ENCODE measurements at places on chromosomes 6 and 20.

- DNase-seq: no peak
- no peaks in the 10 kb centered on the region for H3K27me3 ChIP-seq
Observed at GRCh38 chr20:63695424-63696305, 787 bp upstream of the TNFRSF6B start.

- H3K4me3 ChIP-seq: no peak overlapping the region
- H3K36me3 ChIP-seq: no peaks in the 10 kb centered on the region
- no peak for DNase-seq
- H3K4me1 ChIP-seq: no peaks in the 10 kb centered on the region
Observed at GRCh38 chr6:48757661-48758060, 646.7 kb upstream of the PTCHD4 start.

DNA sequence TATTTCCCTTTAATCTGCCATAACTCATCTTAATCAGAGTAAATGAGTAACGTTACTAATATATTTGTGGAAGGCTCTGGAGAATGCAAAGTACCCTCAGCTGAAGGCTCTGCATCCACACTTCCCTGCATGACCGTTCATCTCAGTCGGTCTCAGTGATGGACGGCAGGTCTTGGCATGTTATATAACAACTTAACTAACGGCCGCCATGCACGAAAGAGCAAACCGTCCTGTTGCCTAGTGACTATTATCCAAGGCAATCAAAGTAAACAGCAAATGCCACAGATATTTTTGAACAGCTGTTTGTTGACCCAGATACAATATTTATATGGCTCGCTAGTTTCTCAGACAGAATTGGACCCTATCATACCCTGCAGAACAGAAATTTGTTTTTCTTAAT lies 194.9 kb upstream of the SMLR1 start:
- H3K27ac ChIP-seq: no peak overlapping the region
- H3K36me3 ChIP-seq: no peaks in the 10 kb centered on the region
- H3K4me1 ChIP-seq: peaks cover 20% of the 10 kb centered on the region
- DNase-seq: peak; percentile 9
- no peak overlapping the region for H3K4me3 ChIP-seq

GRCh38 chr6:132259070-132259469 lies 142.2 kb downstream of the MOXD1 start:
- DNase-seq: no peak
- H3K27me3 ChIP-seq: no peaks in the 10 kb centered on the region
- no peak overlapping the region for H3K27ac ChIP-seq
- H3K4me3 ChIP-seq: no peak overlapping the region
- no peaks in the 10 kb centered on the region for H3K36me3 ChIP-seq
- no peaks in the 10 kb centered on the region for H3K4me1 ChIP-seq

GRCh38 chr6:6646859-6647258 lies 58.3 kb downstream of the LY86 start:
- no peak overlapping the region for H3K27ac ChIP-seq
- no peak overlapping the region for H3K4me3 ChIP-seq
- peaks cover 5% of the 10 kb centered on the region for H3K27me3 ChIP-seq
- H3K36me3 ChIP-seq: no peaks in the 10 kb centered on the region

GRCh38 chr20:25750220-25750764 lies 53.6 kb upstream of the ZNF337 start:
- H3K27me3 ChIP-seq: peaks cover 4% of the 10 kb centered on the region
- no peaks in the 10 kb centered on the region for H3K4me1 ChIP-seq
- no peak overlapping the region for H3K4me3 ChIP-seq
- no peak overlapping the region for H3K27ac ChIP-seq
- H3K36me3 ChIP-seq: no peaks in the 10 kb centered on the region

- peaks cover 27% of the 10 kb centered on the region for H3K36me3 ChIP-seq
- no peaks in the 10 kb centered on the region for H3K27me3 ChIP-seq
- H3K4me3 ChIP-seq: no peak overlapping the region
- peak overlapping the region; percentile 80 for H3K27ac ChIP-seq
- H3K4me1 ChIP-seq: peaks cover 42% of the 10 kb centered on the region
Observed at GRCh38 chr6:35601331-35602132, 87.2 kb downstream of the FKBP5 start.

DNA sequence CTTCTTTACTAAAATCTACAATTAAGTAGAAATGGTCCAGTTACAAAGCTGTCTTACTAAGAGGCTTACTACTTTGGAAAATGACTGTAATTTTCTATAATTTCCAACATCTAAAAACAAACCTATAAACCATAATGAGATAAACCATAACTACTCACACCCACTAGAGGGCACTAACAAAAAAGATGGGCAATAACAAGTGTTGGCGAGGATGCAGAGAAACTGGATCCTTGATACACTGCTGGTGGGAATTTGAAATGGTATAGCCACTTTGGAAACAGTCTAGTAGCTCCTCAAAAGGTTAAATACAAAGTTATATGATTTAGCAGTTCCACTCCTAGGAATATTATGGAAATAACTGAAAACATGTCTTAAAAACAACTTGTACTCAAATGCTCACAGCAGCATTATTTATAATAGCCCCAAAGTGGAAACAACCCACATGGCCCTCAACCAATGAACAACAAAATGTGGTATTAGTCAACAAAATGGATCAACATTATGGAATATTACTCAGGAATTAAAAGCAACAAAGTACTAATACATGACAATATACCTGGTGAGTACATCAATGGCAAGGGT lies 50.6 kb downstream of the GJA10 start:
- DNase-seq: no peak
- no peaks in the 10 kb centered on the region for H3K27me3 ChIP-seq
- H3K36me3 ChIP-seq: peaks cover 30% of the 10 kb centered on the region
- peaks cover 37% of the 10 kb centered on the region for H3K4me1 ChIP-seq
- no peak overlapping the region for H3K27ac ChIP-seq
- no peak overlapping the region for H3K4me3 ChIP-seq

- H3K4me3 ChIP-seq: no peak overlapping the region
- H3K27me3 ChIP-seq: peaks cover 6% of the 10 kb centered on the region
- H3K4me1 ChIP-seq: peaks cover 38% of the 10 kb centered on the region
- H3K36me3 ChIP-seq: no peaks in the 10 kb centered on the region
Observed at GRCh38 chr20:53681352-53682212, 87.9 kb upstream of the ZNF217 start.

DNA sequence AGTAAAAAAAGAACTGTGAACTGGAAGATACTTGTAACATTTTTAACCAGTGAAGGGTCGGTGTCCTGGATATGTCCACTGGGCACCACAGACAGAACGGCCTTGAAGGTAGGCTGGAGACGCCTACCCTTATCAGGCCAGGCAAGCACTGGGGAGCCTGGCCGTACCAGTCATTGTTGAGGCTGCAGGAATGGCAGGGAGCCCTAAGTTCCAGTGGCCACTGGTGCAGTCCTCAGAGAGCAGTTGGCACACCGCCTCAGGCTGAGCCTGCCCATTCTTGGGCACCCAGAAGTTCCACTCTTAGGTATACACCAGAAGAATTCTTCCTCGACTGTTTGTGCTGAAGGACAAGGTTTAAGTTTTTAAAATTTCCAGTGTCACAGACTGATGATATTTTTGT lies 20.5 kb downstream of the DNAJC5 start:
- peaks cover 31% of the 10 kb centered on the region for H3K4me1 ChIP-seq
- DNase-seq: no peak
- peaks cover 44% of the 10 kb centered on the region for H3K36me3 ChIP-seq
- no peak overlapping the region for H3K4me3 ChIP-seq

DNA sequence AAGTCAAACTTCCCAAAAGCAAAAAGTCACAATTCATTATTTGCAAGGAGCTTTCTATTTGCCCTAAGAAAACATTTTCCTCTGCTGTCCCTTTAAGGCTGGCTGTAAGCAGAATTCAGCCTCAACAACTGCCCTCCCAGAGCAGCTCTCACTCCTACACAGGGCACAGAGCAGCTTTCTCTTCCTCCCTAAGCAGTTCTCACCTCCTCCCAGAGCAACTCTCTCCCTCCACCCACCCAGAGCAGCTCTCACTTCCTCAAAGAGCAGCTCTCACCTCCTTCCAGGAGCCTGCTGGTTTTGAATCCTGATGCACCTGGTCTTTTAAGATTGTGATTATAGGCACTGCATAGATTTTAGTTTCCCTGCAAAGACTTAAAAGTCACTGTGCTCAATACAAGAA lies 120.6 kb upstream of the TMEM181 start:
- DNase-seq: no peak
- no peak overlapping the region for H3K4me3 ChIP-seq
- peaks cover 3% of the 10 kb centered on the region for H3K27me3 ChIP-seq
- peaks cover 40% of the 10 kb centered on the region for H3K36me3 ChIP-seq

DNA sequence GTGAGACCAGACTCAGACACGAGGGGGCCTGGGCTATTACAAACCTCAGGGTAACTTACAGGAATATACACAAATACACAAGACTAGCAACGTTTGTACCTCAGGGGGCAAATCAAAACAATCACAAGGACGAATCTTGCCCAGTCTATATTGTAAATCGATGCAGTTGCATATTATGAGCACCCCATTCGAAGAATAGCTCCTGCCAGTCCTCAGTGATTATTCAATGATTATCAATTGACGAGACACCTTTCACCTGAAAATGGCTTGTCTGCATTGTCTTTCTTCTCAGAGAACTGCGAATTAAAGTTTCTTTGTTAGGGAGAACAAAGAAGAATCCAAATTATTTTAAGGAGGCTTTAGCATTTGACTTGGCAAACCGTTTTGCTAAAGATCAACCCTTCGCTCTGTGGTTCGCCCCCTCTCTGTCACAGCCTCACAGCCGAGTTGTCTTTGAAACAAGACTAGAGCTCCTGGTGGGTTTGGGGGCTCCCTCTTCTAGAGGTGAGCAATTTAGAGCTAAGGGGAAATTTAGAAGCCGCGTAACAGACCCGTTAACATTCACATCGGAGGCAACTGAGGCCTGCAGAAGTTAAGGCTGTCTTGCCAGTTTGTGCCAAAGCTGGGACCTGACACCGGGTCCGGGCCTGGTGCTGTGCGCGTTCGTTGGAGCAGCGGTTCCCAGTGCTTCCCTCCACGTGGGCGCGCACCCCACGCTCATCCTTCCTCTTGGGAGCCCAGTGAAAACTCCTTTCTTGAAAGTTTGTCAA lies 24.9 kb upstream of the MAP3K7 start:
- peaks cover 12% of the 10 kb centered on the region for H3K4me1 ChIP-seq
- peak overlapping the region; percentile 88 for H3K4me3 ChIP-seq
- H3K36me3 ChIP-seq: no peaks in the 10 kb centered on the region
- H3K27me3 ChIP-seq: peaks cover 61% of the 10 kb centered on the region
- DNase-seq: peak; percentile 7
- no peak overlapping the region for H3K27ac ChIP-seq

DNA sequence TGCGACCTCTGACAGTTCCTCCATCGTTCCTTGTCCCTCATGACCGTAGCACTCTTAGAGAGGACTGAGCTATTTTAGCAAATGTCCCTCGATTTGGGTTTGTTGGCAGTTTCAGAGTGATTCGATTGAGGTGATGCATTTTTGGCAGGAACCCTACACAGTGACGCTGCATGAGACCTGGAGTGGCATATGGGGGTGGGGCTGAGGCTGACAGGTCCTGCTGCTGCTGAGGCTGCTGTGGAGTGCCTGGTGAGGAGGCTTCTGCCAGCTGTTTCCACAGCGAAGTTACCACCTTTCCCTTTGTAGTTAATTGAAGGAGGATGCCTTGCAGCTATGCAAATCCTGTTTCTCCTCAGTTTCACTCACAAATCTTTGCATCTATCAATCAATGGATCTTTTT lies 19.8 kb downstream of the PXDC1 start:
- peaks cover 13% of the 10 kb centered on the region for H3K27me3 ChIP-seq
- no peak overlapping the region for H3K4me3 ChIP-seq
- H3K27ac ChIP-seq: no peak overlapping the region
- peaks cover 25% of the 10 kb centered on the region for H3K36me3 ChIP-seq

- no peak overlapping the region for H3K27ac ChIP-seq
- H3K27me3 ChIP-seq: no peaks in the 10 kb centered on the region
- no peaks in the 10 kb centered on the region for H3K36me3 ChIP-seq
- no peak for DNase-seq
- no peak overlapping the region for H3K4me3 ChIP-seq
Observed at GRCh38 chr20:12113468-12114371, 196.0 kb downstream of the BTBD3 start.

GRCh38 chr20:10357061-10357708 lies 76.8 kb downstream of the MKKS start:
- peaks cover 4% of the 10 kb centered on the region for H3K27me3 ChIP-seq
- peak overlapping the region; percentile 3 for H3K27ac ChIP-seq
- peaks cover 13% of the 10 kb centered on the region for H3K4me1 ChIP-seq
- no peak for DNase-seq
- no peaks in the 10 kb centered on the region for H3K36me3 ChIP-seq

- DNase-seq: no peak
- H3K4me3 ChIP-seq: no peak overlapping the region
- H3K27me3 ChIP-seq: peaks cover 17% of the 10 kb centered on the region
- peaks cover 22% of the 10 kb centered on the region for H3K4me1 ChIP-seq
- H3K36me3 ChIP-seq: peaks cover 14% of the 10 kb centered on the region
Observed at GRCh38 chr6:16402581-16402900, 164.2 kb downstream of the GMPR start.

GRCh38 chr6:108712946-108713345 lies 135.3 kb upstream of the ARMC2 start:
- no peak for DNase-seq
- H3K4me3 ChIP-seq: no peak overlapping the region
- peaks cover 40% of the 10 kb centered on the region for H3K4me1 ChIP-seq
- no peak overlapping the region for H3K27ac ChIP-seq

DNA sequence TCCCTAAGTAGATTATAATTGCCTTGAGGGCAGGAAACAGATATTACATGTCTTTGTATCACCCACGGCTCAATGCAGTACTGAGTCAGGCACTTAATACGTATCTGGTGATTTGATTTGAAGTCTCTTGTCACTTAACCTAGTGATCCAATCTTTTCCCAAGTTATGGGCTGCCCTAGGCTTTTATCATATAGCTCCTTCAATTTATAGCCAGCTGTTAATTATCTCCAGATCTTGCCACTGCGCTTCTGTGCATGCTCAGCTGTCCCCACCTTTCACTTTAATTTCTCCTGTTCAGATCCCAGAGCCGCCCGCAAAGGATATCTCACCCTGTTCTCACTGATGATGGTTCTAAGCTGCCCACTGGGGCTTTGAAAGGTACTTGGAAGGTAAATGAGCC lies 41.9 kb downstream of the SNHG17 start:
- H3K4me3 ChIP-seq: no peak overlapping the region
- no peaks in the 10 kb centered on the region for H3K36me3 ChIP-seq
- H3K4me1 ChIP-seq: peaks cover 13% of the 10 kb centered on the region
- DNase-seq: no peak
- H3K27ac ChIP-seq: no peak overlapping the region

DNA sequence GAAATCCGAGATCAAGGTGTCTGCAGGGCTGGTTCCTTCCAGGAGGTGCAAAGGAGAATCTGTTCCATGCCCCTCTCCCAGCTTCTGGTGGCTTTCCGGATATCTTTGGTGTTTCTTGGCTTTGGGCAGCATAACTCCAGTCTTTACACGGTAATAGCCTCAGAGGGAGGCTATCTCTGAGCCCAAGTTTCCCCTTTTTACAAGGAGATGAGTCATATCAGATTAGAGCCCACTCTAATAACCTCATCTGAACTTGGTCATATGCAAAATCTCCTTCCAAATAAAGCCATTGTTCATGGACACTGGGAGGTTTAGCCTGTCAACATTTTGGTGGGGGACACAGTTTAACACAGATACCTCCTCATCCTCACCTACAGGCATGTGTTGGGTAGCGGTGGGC lies 213.7 kb downstream of the ATXN1 start:
- DNase-seq: no peak
- H3K4me1 ChIP-seq: peaks cover 31% of the 10 kb centered on the region
- no peaks in the 10 kb centered on the region for H3K36me3 ChIP-seq
- H3K27ac ChIP-seq: no peak overlapping the region
- no peak overlapping the region for H3K4me3 ChIP-seq
- H3K27me3 ChIP-seq: peaks cover 5% of the 10 kb centered on the region

- no peak overlapping the region for H3K27ac ChIP-seq
- H3K27me3 ChIP-seq: no peaks in the 10 kb centered on the region
- no peaks in the 10 kb centered on the region for H3K36me3 ChIP-seq
- H3K4me1 ChIP-seq: no peaks in the 10 kb centered on the region
Observed at GRCh38 chr6:49805246-49805645, 18.2 kb upstream of the PGK2 start.
